ENCODE measurements at places on chromosomes 4 and X.

GRCh38 chrX:101395789-101396188, 5.0 kb downstream of the RPL36A start:
- no peak for DNase-seq

GRCh38 chrX:78753571-78753970, 6.1 kb downstream of the LPAR4 start:
- DNase-seq: no peak

- DNase-seq: no peak
Observed at GRCh38 chr4:123232439-123232838, 164.2 kb upstream of the SPRY1 start.

GRCh38 chr4:140149846-140150635, 3.9 kb downstream of the MAML3 start:
- no peak for DNase-seq

DNA sequence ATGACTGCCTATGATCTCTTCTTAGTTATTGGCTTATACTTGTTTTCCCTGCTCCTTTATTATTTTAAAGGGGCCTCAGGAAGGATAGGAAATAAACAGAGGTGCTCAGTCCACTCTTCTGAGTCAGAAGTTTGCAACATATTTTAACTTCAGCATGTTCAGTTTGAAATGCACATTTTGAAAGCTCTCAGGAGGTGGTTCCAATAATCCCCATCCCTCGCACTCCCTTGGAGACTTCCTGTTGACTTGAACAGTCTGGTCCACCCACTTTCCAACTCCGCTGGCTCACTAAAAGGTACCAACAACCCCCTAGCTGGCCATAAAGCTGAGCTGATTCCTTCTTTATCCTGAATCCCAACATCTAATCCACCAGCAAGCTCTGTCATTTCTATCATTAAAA, 78.3 kb upstream of the DUSP21 start:
- DNase-seq: no peak

GRCh38 chr4:124484008-124484407, 228.5 kb downstream of the ANKRD50 start:
- DNase-seq: no peak

DNA sequence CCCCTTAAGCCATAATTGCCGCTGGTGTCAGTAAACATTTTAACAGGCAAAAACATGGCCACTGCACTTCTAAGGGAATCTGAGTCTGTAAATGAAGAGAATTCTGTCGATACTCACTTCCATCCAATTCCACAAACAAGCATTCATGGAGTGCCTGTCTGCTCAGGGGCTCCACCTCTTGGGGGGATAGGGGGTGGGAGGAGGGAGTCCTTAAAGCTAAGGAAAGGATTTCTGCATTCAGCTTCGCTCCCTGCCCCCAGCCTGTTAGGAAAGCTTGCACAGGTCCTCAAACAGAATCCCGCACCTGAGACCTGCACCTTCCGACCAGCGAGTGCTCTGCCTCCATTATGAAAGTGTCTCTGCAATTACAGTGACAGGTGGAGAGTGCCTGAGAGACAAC, 130.2 kb upstream of the KIT start:
- no peak for DNase-seq
